ENCODE measurements at places on chromosomes 3 and 15. TPM values are rescaled to one million over a fixed set of nuclear protein-coding genes. Genes with fewer than 3 reads are reported as not detected.

GRK7 gene
- 0.12 TPM for total RNA-seq

CHRNA5 gene
- total RNA-seq: 1.3 TPM

WNT7A gene
- not detected for total RNA-seq

LRRFIP2 gene
- 86.6 TPM for total RNA-seq

OSBPL10 gene
- 10.2 TPM for total RNA-seq

SLC9C1 gene
- total RNA-seq: 1.3 TPM

CKMT1B gene
- not detected for total RNA-seq

CD86 gene
- not detected for total RNA-seq

MAGEL2 gene
- total RNA-seq: 0.24 TPM

CLDN18 gene
- total RNA-seq: not detected

NRG4 gene
- total RNA-seq: not detected

CRTAP gene
- 291 TPM for total RNA-seq

RBP2 gene
- total RNA-seq: not detected

CSNK1G1 gene
- 36.5 TPM for total RNA-seq

CCDC80 gene
- 854 TPM for total RNA-seq

ACSBG1 gene
- not detected for total RNA-seq

CFAP91 gene
- total RNA-seq: 0.73 TPM

KLHL6 gene
- under 0.01 TPM for total RNA-seq

NMB gene
- total RNA-seq: 2.8 TPM

All from hair follicle dermal papilla cell (primary cell).